Heart right ventricle (tissue), 16 donors: ENCODE measurements at places on chromosomes 7 and 10. TPM values are rescaled to one million over a fixed set of nuclear protein-coding genes. Genes with fewer than 3 reads are reported as not detected.

Gene OR2A12
- not detected for total RNA-seq

Gene CLRN3
- total RNA-seq: not detected

Gene ALOX5
- 1.8 TPM for total RNA-seq

Gene GGCT
- 18.2 TPM for total RNA-seq

Gene NPFFR1
- not detected for total RNA-seq

Gene ZNF467
- total RNA-seq: 4.0 TPM

Gene TFAM
- 34.1 TPM for total RNA-seq

Gene GSTK1
- 265 TPM for total RNA-seq

Gene FAM237B
- total RNA-seq: not detected
